ENCODE measurements at places on chromosomes 2 and 18. TPM values are rescaled to one million over a fixed set of nuclear protein-coding genes. Genes with fewer than 3 reads are reported as not detected.

The PLCD4 gene
- total RNA-seq, result 1.4 TPM

The SOS1 gene
- total RNA-seq, result 36.0 TPM

The ABCG8 gene
- total RNA-seq, result 1.2 TPM

The TMSB10 gene
- total RNA-seq, result 3,724 TPM

The IL1R2 gene
- total RNA-seq, result not detected

The FBLN7 gene
- 6.2 TPM for total RNA-seq

The MROH2A gene
- total RNA-seq, result under 0.01 TPM

The DYNC2LI1 gene
- 48.0 TPM for total RNA-seq

The STAM2 gene
- 60.7 TPM for total RNA-seq

The DTNA gene
- 101 TPM for total RNA-seq

The TUBA3E gene
- not detected for total RNA-seq

The KCNE4 gene
- 2.5 TPM for total RNA-seq

The MRPL44 gene
- 66.0 TPM for total RNA-seq

The CYTIP gene
- total RNA-seq, result 0.92 TPM

The NAT8 gene
- not detected for total RNA-seq

The IL36RN gene
- not detected for total RNA-seq

The SESTD1 gene
- total RNA-seq, result 67.4 TPM

The CYP1B1 gene
- 11.3 TPM for total RNA-seq

The ERMN gene
- 1.2 TPM for total RNA-seq

The IL36B gene
- total RNA-seq, result not detected

The MDH1B gene
- total RNA-seq, result 13.4 TPM

The SLC66A2 gene
- 34.1 TPM for total RNA-seq

The FN1 gene
- 156 TPM for total RNA-seq

The GREB1L gene
- total RNA-seq, result 11.1 TPM

The SETBP1 gene
- 42.0 TPM for total RNA-seq
